Stimulated activated CD8-positive, alpha-beta memory T cell treated with anti-CD3 and anti-CD28 coated beads, Interleukin-15, amount 100 ng/mL, for 1 hour (primary cell): ENCODE measurements at places on chromosomes 2 and 18.

DNA sequence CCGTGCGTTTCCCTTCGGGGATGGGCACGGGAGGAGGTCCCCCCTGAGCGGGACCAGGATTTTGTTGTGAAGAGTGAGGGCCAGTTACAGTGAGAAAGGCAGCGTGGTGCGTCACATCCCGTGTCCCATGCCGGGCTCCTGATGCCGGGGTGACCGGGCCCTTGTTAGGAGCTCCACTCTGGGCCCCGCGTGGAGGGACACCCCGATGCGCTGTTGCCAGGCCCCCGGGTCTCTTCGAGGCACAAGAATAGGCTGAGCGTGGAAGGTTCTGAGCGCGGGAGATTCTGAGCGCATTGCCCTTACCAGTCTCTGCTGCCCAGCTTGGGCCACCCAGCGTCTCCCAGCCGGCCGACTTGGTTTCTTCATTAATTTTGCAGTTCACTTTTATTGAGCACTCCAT is 17.6 kb downstream of the CTDP1 start:
- DNase-seq, result no peak

DNA sequence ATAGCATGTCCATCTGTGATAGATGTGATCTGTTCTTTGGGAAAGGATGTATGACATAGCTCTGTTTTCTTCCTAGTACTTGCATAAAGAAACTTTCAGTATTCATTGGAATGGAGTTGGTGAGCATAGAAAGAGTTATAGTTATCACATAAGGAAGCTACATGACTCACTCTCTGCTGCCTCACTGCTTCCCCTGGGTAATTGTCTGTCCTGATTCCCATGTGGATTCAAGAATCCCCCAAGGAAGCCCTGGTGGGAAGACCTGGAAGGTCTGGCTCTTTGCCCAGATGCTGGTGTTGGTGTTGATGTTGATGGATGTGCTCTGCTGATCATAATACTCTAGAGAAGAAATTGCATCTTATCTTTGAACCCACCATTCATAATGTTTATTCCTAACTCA is 60.6 kb downstream of the PTPN4 start:
- DNase-seq, result no peak

DNA sequence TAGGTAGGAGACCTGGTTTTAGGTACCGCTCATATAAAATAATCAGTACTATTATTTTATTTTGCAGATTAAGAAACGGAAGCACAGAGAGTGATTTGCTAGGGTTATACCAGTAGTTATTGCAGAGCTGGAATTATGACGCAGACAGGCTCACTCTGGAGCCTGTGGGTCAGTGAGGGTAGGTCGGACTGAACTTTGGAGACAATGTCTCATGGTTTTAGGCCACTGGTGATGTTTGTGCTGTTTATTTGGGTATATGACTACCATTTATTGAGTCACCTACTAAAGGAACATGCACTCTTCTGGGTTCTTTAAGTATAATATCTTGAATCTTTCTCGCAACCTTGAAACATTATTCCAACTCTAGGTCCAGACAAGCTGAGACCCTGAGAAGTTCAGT is 33.5 kb upstream of the IL1R1 start:
- no peak for DNase-seq

GRCh38 chr2:157327200-157327599 is 1.6 kb upstream of the ERMN start:
- no peak for DNase-seq

GRCh38 chr2:12619975-12620374 is 96.8 kb upstream of the TRIB2 start:
- DNase-seq, result no peak

- DNase-seq, result no peak
These were observed 45.1 kb downstream of the COL5A2 start for GRCh38 chr2:189134485-189134884.

- no peak for DNase-seq
These were observed 38.1 kb downstream of the TMEM131 start for GRCh38 chr2:97957432-97958183.

DNA sequence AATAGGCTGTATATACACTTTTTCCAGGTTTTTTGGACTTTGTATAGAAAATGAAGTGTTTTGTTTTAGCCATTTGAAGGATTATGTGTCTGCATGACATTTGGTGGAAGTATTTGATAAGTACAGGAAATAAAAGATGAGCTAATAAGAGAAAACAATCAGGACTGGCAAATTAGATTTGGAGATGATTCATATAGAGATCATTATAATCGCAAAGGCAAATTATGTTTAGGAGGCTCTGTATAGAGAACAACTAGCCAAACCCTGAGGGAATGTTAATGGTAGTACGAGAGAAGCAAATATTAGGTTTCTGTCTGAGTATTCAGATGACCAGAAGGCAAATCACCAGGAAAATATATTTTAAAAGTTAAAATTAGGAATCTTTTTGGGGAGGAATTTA is 41.7 kb downstream of the PLCL1 start:
- no peak for DNase-seq

GRCh38 chr2:152095146-152095545 is 3.7 kb downstream of the CACNB4 start:
- DNase-seq, result no peak

- DNase-seq, result no peak
These were observed 155.7 kb downstream of the IRS1 start for GRCh38 chr2:226643946-226644282.

DNA sequence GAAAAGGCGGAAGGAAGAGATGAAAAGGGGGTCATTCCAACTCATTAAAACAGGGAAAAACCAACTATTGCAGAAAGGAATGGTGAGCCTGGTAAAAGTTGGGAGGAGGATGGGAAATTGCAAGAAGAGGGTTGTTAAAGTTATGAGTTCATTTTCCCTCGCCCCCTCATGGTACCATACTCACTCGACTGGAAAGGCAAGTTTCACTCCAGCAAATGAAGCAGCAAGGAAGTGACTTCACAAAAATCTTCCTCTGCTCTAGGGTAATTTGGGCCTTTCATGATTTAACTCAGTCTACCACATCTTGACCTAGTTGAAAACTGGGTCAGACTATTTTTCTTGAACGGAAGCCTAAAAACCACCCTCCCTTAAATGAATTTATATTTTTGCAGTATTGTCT is 22.8 kb upstream of the DAW1 start:
- no peak for DNase-seq

GRCh38 chr2:118431586-118431985 is 343.3 kb downstream of the INSIG2 start:
- DNase-seq, result no peak

DNA sequence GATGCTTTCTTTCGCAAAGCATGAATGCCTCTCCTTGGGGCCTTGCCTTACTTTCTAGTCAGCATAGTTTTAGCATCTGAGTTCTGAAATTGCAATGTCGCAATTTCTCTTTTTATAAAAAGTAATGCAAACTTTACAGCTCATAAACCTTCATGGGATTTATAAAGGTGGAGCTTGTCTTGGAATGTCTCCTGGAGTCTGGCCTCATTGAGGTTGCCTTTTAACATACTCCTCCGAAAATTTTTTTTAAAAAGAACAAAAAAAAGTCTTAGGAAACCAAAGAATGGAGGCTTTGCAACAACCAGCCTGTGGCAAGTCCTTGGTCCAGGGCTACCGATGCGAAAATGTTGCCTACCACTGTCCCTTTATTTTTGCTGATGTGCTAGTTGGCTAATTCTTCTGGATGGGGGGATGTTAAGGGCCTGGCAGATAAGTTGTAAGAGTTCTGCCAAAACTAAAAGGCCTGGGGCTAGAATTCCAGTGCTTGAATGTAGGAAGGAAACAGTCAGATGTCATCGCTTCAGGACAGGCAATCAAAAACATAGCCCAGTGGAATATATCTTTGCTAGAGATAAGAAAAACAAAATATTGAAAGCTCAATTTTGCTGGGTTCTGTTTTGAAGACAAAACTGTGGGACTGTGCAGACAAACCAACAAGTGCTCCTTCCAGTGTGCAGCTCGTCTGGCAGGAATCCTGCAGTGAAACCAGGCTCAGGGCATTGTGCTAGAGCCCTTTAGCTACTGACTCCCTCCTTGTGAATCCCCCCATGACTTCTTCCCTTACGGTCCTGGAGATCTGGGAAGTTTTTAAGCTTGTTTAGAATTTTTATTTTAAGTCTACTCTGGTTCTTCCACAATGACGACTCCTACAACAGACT is 213.0 kb downstream of the PIEZO2 start:
- DNase-seq, result no peak

GRCh38 chr2:238908960-238909951 is 61.4 kb downstream of the TWIST2 start:
- DNase-seq, result no peak

- no peak for DNase-seq
These were observed 341.7 kb downstream of the PIK3C3 start for GRCh38 chr18:42296723-42297122.

- DNase-seq, result no peak
These were observed 96.8 kb upstream of the PPP1CB start for GRCh38 chr2:28654663-28655320.

DNA sequence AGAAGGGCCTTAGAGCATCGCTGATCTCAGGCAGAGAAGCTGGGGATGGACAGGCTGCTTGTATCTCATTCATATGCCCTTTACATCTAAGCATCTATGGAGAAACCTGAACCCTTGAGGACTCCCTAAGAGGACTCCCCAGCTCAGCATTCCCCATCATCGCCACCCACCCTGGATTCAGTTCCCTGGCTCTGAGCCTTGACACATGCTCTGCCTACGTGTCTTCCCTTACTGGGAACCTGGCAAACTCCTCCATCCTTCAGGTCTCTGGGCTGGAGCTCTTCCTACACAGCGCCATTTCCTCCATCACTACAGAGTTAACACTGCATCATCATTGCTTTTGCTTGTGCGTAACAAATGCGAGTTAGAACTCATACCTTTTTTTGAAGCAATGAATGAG is 31.2 kb upstream of the OTOF start:
- no peak for DNase-seq

- no peak for DNase-seq
These were observed 120.4 kb upstream of the DNAJC10 start for GRCh38 chr2:182595650-182596049.

- no peak for DNase-seq
These were observed 162.2 kb upstream of the TWIST2 start for GRCh38 chr2:238685713-238686112.

DNA sequence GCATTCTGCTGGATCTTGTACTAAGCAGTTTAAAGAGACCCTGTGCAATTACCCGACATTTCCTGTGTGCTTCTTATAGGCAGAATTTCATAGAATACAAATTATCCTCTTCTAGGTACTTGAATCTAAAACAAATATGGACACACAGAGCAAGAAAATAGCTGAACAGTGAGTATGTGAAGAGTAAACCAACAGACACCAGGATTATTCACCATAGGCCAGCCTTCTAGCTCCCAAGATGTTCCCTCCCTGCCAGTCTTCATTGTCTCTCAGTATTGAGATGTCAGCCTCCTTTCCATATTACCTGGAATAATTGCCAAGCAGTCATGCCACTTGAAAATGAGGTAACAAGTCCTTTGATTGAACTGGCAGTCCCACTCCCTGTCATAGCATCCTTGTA is 187.1 kb downstream of the PTPRM start:
- no peak for DNase-seq

- no peak for DNase-seq
These were observed 42.1 kb upstream of the TAF1B start for GRCh38 chr2:9800975-9801726.
